ENCODE measurements at places on chromosomes 12 and 14. TPM values are rescaled to one million over a fixed set of nuclear protein-coding genes. Genes with fewer than 3 reads are reported as not detected.
A peak's percentile ranks its signal among the peaks of the same experiment; 100 is the strongest.

DNA sequence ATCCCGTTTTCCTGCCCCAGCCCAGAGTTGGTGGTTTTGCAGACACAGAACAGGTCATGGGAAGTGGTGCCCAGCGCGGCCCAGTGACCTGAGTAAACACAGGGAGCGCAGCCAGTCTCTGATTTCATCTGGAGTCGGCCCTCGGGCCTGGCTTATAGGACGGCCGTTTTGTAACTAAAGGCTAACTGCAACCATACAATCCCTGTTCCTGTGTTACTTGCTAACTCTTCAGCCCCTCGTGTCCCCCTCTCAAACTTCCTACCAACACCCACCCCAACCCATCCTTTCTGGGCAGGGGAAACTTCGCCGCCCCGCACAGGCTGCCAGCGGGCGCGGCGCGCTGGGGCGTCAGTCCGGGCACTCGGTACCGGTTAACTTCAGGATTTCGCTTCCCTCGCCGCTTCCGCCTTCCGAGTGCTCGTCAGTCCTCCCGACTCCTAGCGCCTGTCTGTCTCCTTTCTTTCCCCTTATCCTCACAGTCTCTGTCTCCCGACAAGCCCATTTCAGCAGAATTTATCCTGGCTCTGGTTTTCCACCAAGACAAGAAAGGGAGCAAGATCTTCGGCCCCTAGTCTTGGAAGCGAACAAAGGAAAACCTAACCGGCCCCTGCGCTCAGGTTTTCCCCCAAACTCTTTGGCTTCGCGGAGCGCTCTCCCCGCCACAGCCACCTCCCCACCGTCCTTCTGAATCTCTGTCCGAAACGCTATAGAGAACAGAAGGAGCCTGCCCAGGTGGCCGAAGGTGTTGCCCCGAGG, 2.0 kb downstream of the SIX1 start:
- DNase-seq = no peak

GRCh38 chr14:90583427-90583826, 186.6 kb downstream of the CALM1 start:
- DNase-seq = peak; percentile 63

- peak; percentile 68 for DNase-seq
These were observed 914 bp upstream of the PACS2 start for GRCh38 chr14:105313381-105314286.

GRCh38 chr12:124387528-124387911, 92.6 kb downstream of the RFLNA start:
- DNase-seq = peak; percentile 82

GRCh38 chr14:37566811-37567371, 28.2 kb downstream of the FOXA1 start:
- no peak for DNase-seq

GRCh38 chr12:102234599-102234998, 37.0 kb upstream of the PMCH start:
- no peak for DNase-seq

DNA sequence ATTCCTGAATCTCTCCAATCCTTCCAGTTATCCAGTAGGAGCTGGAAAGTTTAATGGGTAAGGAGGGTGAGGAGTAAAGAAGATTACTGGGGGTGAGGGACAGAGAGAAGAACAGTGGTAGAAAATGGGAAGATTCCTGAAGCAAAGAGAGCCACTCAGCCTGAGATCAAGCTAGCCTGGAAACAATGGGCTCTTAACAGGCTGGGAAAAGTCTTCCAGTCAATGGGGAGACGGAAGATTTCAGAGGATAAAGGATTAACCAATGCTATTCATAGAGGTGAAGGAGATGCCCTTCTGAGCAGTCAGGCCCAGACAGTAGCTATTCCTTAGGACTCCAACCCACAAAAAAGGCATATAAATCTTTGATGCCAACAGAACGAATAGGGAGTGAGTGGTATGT, 14.8 kb downstream of the GDF11 start:
- no peak for DNase-seq

DNA sequence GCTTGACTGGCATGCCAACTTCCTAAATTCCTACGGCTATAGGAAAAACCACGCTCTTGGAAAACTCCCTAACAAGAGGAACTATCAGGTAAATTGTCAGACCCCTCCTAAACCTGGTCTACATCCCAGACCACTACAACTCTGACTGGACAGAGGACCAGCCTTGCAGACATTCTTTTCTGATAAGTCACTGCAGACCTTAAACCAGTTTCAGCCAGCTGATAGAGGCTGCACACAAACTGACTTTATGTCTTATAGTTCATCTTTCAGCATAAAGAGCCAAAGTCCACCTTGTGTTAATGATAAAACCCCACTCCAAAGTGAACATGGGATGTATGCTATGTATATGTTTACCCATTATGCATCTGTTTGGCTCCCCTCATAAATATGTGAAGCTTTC, 166.6 kb downstream of the KTN1 start:
- DNase-seq = no peak

- DNase-seq = peak; percentile 77
These were observed 19.6 kb downstream of the POMT2 start for GRCh38 chr14:77301103-77301502.

Gene RAD9B
- total RNA-seq = 0.62 TPM

Gene TAS2R7
- not detected for total RNA-seq

Gene POMT2
- total RNA-seq = 17.5 TPM

Gene EML5
- total RNA-seq = 0.25 TPM

Gene PRB2
- total RNA-seq = not detected
